Epithelial cell of prostate (primary cell): ENCODE measurements at places on chromosomes 4 and X.
A peak's percentile ranks its signal among the peaks of the same experiment; 100 is the strongest.

- DNase-seq: no peak
These were observed 390.9 kb downstream of the ADAM29 start for GRCh38 chr4:175309041-175309440.

DNA sequence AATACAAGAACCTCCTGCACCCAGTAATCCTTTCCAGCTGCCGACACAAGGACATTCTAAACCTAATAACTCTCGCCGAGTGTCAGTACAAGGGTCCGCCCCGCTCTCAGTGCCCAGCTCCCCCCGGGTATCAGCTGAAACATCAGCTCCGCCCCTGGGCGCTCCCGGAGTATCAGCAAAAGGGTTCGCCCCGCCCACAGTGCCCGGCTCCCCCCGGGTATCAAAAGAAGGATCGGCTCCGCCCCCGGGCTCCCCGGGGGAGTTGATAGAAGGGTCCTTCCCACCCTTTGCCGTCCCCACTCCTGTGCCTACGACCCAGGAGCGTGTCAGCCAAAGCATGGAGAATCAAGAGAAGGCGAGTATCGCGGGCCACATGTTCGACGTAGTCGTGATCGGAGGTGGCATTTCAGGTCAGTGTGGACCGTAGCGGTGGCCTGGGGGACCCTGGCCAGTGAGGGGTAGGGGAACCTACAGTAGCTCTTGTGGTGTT is at the start of gene MAOA:
TSS of gene MAOA (plus strand) at position 295 of the 490 bp plus-strand sequence. CDS start at position 338, 43 bp downstream.
- DNase-seq: no peak

DNA sequence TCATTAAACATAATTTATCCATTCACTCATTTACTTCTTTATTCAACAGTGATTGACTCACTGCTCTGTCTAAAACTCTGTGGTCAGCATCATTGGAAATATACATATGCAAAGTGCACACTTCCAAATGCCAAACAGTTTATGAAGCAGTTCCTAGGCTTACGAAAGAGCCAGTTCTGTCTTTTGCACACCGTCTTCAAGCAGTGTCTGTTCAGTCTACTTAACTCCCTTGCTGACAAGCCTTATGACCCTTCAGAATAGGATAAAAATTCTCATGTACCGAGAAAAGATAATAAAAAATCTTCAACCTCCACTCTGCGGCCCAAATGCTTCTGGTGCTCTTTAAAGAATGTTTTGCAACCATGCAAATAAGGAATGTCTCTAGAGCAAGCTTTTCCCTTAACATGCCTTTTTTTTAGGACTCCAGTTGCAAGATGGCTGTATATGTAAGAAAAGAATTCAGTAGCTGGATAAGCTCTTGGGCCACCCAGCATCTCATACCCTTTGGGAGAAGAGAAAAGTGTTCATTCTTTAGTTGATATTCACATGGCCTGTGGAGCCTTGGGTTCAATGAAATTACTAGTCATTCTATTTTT is 1037.0 kb upstream of the SLIT2 start:
- DNase-seq: no peak

GRCh38 chr4:11440481-11441193 is 11.9 kb upstream of the HS3ST1 start:
- no peak for DNase-seq

GRCh38 chr4:4603067-4603466 is 61.2 kb upstream of the STX18 start:
- DNase-seq: no peak

DNA sequence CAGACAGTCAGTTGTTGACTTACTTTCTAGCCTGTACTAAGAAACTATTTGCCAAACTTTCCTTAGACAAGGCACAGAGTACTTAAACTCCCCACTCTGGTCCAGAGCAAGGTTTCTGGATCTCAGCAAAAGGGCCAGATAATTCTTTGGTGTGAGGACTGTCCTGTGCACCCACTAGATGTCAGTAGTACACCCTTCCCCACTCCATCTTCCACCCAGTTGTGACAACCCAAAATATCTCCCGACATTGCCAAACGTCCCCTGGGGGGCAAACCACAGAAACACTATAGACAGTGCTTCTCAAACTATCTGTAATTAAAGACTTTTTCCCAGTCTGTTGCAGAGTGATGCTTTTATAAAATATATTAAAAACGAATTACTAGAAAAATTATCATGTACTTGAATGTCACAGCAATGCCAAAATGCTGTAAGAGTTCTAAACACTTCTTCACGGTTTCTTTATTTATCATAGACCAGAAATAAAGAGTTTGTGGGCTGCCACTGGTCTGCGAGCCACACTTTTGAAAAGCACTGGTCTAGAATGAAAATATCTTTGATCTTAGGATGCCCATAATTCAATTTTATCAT is 203.5 kb downstream of the PRDM5 start:
- no peak for DNase-seq

DNA sequence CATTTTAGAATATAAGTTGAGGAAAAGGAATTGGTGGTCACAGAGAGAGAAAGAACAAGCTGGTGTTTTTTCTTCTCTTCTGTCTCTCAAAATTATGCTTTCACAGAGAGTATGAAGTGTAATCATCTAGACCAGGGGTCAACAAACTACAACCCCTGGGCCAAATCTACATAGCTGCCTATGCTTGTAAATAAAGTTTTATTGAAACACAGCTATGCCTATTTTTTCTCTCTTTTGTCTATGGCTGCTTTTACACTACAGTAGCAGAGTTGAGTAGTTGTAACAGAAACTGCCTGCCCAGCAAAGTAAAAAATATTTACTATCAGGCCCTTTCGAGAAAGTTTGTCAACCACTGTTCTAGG is 6.7 kb upstream of the FAM9C start:
- no peak for DNase-seq

- DNase-seq: no peak
These were observed 19.6 kb downstream of the MSANTD1 start for GRCh38 chr4:3268395-3269104.

GRCh38 chr4:98508829-98509598 is 149.4 kb downstream of the TSPAN5 start:
- no peak for DNase-seq

DNA sequence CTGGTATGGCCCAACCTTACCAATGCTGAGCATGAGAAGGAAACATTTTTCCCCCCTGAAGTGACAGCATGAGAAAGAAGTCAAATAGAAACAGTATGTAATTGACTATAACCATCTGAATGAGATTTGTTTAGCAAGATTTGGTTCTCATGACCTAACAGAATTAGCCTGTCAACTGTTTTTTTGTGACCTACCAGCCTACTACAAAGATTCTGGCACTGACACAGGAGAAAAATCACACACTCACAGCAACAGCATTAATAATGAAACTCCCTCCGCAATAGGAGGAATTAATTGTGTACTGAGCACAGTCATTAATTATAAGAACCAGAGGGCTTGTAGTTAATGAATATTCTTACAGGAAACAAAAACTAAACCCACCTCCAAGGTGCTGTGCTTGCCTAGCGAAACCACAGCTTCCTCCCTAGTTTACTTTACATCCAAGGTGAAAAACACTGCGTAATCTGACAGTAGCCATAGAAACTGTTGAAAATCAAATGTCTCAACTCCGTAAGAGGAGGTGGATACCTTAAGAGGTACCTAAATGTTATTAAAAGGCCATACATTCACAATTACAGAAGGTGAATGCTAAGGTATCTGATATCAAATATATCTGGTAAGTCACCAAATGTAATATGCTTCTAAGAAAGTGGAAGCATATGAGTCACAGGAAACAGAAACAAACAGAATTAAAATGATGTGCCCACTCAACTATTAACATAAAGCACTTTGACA is 34.9 kb downstream of the MMRN1 start:
- DNase-seq: no peak

DNA sequence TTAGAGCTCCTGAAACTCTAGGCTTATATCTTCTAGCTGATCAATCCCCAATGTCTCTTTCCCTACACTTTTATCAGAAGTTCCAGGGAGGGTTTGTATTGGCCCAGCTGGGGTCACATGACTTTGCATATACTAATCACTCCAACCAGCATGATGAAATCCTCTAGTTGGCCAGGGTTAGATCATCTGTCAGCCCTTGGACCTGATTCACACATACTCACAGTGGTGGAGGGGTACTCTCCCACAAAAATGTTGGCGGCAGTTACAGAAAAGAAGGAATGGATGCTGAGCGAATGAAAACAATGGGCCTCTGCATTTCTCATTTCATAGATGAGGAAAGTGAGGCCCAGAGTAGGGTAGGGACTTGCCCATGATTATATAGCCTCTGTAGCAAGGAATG is 151.1 kb downstream of the PJA1 start:
- no peak for DNase-seq

- DNase-seq: no peak
These were observed 112.9 kb downstream of the FRYL start for GRCh38 chr4:48667148-48667547.

DNA sequence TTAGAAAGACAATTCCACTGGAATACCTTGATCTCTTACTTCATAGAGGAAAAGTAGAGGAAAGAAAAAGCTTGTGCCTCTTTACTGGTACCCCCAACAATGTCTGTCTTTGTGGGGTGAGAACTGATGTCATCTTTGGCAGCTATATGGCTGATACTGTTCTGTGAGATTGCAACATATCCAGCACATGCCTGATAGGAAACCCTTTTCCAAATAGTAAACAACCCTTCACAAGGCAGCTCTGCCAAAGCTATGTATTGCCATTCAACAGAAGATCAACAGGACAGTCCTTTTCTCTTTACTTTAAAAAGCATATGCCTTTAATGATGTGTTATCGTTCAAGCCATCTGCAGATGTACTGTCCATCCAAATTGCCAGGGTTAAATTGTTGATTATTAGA is 105.9 kb downstream of the IL1RAPL1 start:
- DNase-seq: no peak

DNA sequence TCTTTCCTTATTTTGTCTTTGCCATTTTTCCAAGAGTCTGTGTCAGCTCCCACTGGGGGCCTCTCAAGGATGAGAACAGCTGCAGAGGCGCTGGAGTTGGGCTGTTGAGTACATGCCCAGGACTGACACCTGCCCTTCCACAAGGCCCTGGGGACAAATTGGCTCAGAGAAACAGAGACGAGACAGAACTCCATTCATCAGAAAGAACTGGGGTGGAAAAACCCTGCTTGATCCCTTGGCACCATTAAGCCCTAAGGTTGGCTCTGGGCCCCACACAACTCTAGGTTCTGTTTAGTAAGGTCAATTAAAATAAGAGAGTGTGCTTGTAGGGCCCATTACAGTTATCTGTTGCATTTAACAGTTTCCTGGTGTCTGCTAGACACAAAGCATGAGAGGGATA is 63.6 kb downstream of the DCX start:
- no peak for DNase-seq

GRCh38 chrX:99588936-99589335 is 821.1 kb downstream of the PCDH19 start:
- DNase-seq: no peak

DNA sequence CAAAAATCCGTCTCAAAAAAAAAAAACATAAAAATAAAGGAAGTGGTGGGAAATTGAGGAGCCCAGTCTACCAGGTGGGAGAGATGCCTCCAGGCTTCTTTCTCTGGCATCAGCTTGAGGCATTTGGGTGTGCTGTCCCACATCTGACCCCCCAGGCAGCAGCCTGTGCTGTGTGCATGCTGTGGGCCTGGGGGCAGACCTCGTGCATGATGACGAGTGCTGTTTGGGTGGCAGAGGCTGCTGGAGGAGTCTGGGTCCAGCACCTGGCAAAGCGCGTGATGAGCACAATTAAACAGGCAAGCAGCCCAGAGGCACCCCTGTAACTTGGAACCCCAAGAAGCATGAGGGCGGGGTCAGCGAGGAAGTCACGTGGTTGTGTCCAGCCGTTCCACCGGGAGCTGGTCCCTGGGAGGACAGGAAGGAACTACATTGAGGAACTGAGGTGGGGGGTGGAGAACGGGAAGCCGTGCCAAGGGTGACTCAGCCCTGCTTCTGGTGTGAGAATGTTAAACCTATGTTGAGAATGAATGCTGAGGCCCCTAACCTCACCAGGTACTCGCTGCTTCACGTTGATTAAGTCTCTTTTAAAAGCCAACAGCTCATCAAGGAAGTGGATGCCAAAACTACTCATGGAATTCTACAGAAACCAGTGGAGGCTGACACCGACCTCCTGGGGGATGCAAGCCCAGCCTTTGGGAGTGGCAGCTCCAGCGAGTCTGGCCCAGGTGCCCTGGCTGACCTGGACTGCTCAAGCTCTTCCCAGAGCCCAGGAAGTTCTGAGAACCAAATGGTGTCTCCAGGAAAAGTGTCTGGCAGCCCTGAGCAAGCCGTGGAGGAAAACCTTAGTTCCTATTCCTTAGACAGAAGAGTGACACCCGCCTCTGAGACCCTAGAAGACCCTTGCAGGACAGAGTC is 6.1 kb downstream of the TACC3 start:
- DNase-seq: peak; percentile 71

DNA sequence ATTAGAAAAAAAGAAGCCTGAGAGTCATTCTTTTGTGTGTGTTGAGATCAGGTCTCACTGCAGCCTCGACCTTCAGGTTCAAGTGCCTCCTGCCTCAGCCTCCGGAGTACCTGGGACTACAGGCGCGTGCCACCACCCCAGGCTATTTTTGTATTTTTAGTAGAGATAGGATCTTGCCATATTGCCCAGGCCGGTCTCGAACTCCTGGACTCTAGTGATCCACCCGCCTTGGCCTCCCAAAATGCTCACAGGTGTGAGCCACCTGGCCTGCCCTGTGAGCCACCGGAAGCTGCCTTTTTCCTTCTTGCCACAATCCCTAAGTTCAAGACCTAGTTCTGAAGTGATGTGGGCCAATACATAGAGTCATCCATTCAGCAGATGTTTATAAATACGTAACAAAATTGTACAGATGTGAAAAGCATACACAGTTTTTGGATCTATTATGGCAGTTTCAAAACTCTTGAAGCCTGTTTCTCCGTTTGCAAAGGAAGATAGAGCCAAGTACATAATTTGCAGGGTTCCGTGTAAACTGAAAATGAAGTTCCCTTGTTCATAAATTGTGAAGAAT is 536 bp upstream of the CTSO start:
- DNase-seq: no peak

DNA sequence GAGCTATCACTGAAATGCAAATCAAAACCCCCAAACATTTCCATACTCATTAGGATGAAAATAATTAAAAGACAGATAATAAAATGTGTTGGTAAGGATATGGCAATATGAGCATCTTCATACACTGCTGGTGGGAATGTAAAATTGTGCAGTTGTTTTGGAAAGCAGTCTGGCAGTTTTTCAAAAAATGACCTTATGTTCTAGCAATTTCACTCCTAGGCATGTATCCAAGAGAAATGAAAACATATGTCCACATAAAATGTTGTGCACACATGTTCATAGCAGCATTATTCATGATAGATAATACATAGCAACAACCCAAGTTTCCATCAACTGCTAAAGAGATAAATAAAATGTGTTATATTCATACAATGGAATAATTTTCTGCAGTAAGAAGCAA is 14.8 kb upstream of the GPRASP2 start:
- DNase-seq: no peak

- no peak for DNase-seq
These were observed 1253.0 kb upstream of the PCDH7 start for GRCh38 chr4:29467044-29467717.

- peak; percentile 33 for DNase-seq
These were observed 319.6 kb upstream of the HS3ST1 start for GRCh38 chr4:11748164-11748872.

DNA sequence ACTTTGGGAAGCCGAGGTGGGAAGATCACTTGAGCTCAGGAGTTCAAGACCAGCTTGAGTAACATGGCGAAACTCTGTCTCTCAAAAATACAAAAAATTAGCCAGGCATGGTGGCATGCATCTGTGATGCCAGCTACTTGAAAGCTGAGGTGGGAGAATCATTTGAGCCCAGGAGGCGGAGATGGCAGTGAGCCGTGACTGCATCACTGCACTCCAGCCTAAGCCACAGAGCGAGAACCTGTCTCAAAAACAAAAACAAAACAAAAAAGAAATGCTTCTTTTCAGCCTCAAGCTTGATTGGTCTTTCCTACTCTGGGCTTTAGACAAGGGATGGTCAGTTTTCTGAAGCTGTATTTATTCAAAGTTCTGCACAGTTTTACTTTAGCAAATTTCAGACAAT is 15.8 kb upstream of the DHRSX start:
- no peak for DNase-seq
